COLO829 (cell line): ENCODE measurements at places on chromosomes 11 and 22.

DNA sequence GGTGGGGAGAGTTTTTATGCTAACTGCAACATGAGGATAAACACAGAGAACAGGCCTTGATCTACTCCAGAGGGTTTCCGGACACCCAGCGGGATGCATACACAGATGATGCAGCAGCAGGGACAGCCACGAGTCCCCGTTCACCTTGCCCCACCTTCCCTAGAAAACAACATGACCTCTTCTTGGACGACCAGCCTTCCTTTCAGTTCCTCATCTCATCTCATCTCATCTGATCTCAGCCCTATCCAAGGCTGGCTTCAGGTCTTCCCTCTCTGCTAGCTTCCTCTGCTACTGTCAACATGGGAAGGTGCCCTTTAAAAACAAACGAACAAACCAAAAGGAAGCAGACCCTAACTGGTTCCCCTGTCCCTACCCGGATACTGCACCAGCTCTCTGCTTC lies 1356.2 kb downstream of the TBC1D22A start:
- no peak for DNase-seq

DNA sequence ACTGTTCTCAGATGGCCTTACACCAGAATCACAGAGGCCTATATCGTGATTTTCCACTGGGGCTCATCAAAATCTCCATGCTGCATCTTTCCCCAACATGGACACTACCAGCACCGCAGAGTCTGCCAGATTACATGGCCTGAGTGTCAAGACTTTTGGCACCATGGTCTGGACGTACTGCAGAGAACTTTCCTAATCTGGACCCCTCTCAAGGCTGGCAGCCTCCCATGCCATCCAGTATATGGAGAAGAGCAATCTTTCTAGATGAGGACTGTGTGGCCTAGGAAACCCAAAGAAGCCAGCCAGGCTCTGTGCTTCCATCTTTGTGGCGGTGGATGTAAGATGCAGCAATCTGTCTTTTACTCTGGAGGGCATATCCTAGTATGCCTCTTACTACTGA lies 139.2 kb downstream of the ADAMTS15 start:
- DNase-seq, result no peak

GRCh38 chr11:122670131-122670530 lies 14.6 kb downstream of the UBASH3B start:
- no peak for DNase-seq

- DNase-seq, result no peak
Measured at GRCh38 chr11:24760681-24761080, 263.8 kb downstream of the LUZP2 start.

DNA sequence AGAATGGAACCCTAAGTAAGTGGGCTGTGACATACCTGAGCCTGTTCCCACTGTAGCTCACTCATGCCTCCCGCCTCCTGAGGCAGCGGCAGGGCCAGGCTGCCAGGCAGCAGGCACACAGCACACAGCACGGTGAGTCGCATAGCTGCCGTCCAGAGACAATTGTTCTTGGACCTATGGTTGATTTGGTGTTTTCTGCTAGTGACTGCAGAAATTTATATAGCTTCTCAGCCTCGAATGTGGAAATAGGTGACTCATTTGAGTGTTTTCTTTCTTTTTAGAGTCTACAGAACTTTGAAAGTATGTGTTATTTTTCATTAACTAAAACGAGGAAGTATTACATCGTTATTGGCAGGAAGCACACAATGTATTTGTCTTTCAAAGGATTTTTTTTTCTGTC lies at the start of gene MMP7:
Gene MMP7, minus strand, starts transcription at position 190 of the 400 bp plus-strand sequence. Its CDS starts 47 bp downstream, at position 143.
- DNase-seq, result no peak

GRCh38 chr22:46501701-46502100 lies 35.7 kb downstream of the CELSR1 start:
- peak; percentile 96 for DNase-seq

DNA sequence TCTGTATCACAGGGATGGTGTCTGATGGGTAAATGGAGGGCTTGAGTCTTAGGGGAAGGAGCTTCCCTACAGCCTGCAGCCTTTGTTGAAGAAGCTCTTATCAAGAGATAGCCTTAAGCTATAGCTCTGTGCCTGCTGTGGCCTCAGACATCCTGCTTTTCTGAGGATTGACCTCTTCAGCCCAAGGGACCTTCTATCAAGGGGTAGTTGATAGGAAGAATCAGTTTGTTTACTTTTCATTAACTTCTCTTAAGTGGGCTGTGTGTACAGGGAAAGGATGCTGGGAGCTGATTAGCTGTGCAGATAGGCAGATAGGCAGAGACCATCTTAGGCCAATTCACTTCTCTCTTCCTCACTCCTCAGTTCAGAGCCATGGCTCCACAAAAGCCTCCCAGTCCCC lies 151.8 kb upstream of the CADM1 start:
- no peak for DNase-seq

- no peak for DNase-seq
Measured at GRCh38 chr11:20501252-20501651, 98.2 kb upstream of the SLC6A5 start.

DNA sequence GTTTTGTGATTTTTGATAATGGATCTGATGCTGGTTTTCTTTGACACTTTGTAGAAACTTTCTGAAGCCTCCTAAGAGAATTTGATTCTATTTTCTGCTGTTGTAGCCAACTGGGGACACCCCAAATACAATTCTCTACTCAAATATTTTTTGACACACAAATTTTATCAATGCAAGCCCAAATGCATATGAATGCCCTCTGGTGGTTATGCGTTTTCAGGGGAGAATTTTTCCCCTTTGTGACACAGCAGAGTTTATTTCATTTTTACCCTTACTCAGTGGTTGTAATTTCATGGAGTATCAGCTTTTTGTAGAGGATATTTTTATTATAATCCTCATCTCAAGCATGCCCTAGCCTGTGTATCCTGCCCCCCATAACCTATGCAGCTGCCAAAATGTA lies 44.7 kb upstream of the MTMR2 start:
- no peak for DNase-seq

DNA sequence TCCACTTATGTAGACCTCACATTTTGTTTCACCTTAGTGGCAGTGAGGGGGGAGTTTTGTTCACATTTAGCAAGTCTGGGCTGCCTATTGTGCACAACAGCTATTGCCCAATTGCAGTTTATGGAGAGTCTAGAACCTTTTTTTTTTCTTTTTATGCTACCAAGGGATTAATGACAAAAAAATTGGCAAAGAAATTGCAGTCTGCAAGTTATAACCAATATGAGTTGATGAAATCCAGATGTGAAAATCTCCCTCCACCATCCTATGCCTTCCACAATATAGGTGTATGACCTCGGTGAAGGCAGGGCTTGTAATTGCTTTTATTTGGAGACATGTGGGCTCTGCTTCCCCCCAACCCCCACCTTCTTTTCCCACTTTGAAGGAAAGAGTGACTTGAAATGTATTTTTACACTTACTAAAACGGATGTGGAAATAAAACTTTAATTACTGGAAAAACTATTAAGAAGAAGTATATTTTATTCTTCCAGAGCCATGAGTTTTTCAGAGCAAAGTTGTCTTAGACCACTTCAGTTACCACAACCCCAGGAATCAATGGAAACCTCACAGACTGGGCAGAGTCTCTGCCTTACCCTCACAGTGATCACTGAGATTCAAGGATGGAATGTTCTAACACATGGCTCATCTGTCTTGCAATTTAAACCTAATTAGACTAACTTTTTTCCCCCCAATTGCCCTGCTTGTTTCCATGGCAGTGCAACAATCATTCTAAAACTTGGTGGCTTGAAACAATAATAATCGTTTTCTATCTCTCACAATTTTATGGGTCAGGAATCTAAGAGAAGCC lies 120.8 kb upstream of the SLC5A12 start:
- DNase-seq, result no peak

- no peak for DNase-seq
Measured at GRCh38 chr11:16337421-16338213, 18.7 kb downstream of the SOX6 start.

GRCh38 chr11:61680622-61681221 lies 531 bp downstream of the DAGLA start:
- DNase-seq, result no peak

- no peak for DNase-seq
Measured at GRCh38 chr22:41442240-41442792, 4.3 kb downstream of the TOB2 start.

GRCh38 chr11:115141231-115142114 lies 362.7 kb downstream of the CADM1 start:
- no peak for DNase-seq

- no peak for DNase-seq
Measured at GRCh38 chr11:111871693-111872161, 346 bp upstream of the ALG9 start.

- DNase-seq, result no peak
Measured at GRCh38 chr11:78189174-78189724, 530 bp downstream of the USP35 start.

DNA sequence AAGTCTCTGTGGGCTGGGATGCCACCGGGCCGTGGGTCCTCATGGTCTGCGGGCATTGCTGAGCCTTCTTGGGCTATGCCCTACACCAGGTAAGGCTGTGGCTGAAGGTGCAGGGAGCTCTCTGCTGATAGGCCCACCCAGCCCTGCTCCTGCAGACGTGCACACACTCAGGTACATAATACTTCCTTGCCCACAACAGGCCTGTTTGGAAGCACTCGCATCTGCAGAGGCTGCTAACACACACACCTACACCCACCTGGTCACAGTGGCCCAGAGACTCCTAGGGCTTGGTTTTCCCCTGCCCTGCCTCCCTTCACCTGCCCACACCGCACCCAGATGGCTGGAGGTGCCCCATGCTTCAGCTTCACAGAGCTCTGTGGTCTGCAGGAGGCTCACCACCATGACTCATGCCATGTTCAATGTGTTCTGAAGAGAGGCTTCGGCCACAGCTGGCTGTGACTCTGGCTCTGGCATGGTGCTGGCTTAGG lies 72.8 kb upstream of the KCNQ1OT1 start:
- no peak for DNase-seq

- DNase-seq, result peak; percentile 58
Measured at GRCh38 chr11:73198677-73199076, 19.4 kb upstream of the P2RY2 start.

GRCh38 chr11:115696563-115696962 lies 192.3 kb upstream of the CADM1 start:
- DNase-seq, result no peak

DNA sequence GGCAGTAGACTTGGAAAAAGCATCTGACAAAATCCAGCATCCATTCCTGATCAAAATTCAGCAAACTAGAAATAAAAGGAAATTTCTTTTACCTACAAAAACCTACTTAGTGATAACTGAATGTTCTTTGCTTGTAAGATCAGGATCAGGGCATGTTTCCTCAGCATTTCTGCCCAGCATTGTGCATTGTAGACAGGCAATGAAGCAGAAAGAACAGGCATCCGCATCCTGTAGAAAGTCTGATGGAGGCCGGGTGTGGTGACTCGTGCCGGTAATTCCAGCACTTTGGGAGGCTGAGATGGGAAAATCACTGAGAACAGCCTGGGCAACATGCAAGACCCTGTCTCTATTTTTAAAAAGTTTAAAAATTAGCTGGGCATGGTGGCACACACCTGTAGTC lies 32.5 kb upstream of the PANX2 start:
- DNase-seq, result no peak

DNA sequence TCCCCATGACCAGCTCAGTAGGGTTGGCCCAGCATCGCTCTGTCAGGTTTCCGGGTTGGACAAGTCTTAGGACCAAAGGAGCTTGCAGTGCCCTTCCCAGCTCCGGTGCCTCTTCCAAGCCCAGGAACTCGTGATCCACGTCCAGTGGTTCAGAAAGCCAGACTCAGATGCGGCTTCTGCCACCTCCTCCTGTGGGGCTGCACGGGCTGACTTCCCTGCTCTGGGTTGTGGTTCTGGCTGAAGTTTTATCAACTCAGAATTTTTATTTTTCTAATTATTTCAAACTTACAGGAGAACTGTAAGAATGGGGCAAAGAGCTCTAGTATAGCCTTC lies 85.0 kb downstream of the BCR start:
- DNase-seq, result no peak
